Suprapubic skin (tissue), 4 donors: ENCODE measurements at places on chromosomes 13 and 19.

DNA sequence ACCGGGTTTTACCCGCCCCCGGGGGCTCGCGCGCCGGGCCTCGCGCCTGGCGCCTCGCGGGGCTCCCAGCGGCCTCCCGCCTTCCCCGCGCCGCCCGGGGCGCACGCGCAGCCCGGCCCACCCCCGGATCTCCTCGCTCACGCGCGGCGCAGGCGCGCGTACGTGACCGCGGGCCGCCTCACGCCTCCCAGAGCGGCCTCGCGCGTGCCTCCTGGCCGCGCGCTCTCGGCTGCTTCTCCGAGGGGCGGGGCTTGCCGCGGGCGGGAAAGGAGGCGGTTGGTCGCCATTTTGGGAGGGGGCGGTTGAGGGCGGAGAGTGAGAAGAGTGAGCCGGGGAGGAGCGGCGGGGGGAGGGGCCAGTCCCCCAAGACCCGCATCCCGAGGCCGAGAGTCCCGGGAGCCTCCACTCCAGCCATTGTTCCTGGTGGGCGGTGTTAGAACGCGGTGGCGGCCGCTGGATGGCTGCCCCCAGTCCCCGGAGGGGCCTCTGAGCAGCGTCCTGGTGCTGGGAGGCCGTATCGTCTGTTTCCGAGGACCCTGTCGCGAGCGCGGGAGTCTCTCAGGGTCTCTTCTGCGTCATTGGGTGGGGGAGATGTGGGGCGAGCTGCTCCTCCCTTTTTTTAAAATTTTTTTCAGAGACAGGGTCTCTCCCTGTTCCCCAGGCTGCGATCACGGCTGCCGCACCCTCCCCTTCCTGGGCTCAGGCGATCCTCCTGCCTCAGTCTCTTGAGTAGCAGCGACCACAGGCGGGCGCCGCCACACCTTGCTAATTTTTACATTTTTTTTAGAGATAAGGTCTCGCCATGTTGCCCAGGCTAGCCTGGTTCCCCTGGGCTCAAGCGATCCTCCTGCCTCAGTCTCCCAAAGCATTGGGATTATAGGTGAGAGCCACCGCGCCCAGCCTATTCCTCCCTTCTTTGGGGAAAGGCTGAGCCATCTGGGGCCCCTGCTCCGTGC lies at the start of gene ZNF541:
TSS of gene ZNF541 (minus strand) at position 78 of the 956 bp plus-strand sequence. CDS start 17,292 bp downstream, outside the sequence.
- H3K4me1 ChIP-seq = peaks cover 7% of the 10 kb centered on the region
- no peak within 1 kb of the TSS for H3K27ac ChIP-seq
- no peaks in the 10 kb centered on the region for H3K27me3 ChIP-seq
- no peaks in the 10 kb centered on the region for H3K36me3 ChIP-seq

DNA sequence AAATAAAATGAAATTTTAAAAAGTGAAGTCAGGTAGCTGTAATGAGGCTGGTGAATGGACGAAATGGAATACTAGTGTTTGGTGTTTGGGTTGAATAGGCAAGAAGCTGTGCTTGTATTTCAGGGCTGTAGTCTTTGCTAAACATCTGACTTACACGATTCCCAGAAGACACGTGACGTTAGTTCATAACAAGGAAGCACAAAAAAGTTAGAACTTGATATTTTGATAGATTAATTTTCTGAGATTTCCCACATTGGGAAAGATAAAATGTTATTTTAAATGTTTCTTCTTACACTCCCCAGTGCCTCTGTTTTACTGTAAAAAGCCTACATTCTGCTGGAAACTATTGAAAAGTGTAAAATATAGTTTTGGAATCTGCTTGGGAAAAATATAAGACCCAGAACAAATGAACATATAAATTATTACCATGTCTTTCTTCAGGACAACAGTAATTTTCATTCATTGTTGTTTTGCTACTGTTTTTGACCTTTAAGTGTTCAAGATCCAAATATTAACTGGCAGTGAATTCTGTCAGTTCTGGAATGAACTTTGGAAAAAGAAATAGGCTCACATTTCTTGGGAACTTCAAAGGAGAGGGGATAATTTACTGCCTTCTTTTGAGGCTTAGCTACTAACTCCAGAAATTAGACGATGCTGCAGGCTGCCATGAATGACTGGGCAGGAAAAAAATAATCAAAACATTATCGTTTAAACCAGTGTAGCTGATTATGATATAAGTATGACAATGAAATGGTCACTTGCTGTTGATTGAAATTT lies 241.3 kb downstream of the SLITRK6 start:
- no peak overlapping the region for H3K4me3 ChIP-seq
- no peaks in the 10 kb centered on the region for H3K27me3 ChIP-seq
- no peak for DNase-seq
- H3K27ac ChIP-seq = no peak overlapping the region

DNA sequence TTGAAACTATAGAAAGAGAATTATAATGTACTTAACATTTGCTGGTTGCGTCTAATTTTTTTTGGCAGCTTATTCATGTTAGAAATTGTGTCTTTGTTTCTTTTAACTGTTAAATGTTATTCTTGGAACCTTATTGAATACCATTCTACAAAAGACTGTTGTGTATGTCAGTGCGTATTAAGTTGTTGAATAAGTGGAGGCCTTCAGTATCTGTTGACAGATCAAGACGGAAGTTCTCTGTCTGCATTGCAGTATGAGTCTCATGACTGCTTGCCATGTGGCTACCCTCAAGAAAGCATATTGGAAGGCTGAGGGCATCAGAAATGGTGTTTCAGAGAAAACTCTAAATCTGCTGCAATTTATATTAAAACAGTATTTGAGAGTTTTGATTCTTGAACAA lies 8.5 kb downstream of the UBA2 start:
- no peak overlapping the region for H3K27ac ChIP-seq
- H3K4me3 ChIP-seq = no peak overlapping the region
- H3K27me3 ChIP-seq = no peaks in the 10 kb centered on the region
- DNase-seq = no peak

- peaks cover 5% of the 10 kb centered on the region for H3K27me3 ChIP-seq
- no peak overlapping the region for H3K4me3 ChIP-seq
- no peaks in the 10 kb centered on the region for H3K4me1 ChIP-seq
- no peak for DNase-seq
- no peaks in the 10 kb centered on the region for H3K36me3 ChIP-seq
Observed at GRCh38 chr19:524062-524674, 7.4 kb upstream of the CDC34 start.

- H3K4me1 ChIP-seq = no peaks in the 10 kb centered on the region
- no peak for DNase-seq
- H3K27me3 ChIP-seq = peaks cover 2% of the 10 kb centered on the region
- no peak overlapping the region for H3K4me3 ChIP-seq
- H3K27ac ChIP-seq = no peak overlapping the region
Observed at GRCh38 chr13:100755891-100756290, 81.3 kb upstream of the TMTC4 start.

DNA sequence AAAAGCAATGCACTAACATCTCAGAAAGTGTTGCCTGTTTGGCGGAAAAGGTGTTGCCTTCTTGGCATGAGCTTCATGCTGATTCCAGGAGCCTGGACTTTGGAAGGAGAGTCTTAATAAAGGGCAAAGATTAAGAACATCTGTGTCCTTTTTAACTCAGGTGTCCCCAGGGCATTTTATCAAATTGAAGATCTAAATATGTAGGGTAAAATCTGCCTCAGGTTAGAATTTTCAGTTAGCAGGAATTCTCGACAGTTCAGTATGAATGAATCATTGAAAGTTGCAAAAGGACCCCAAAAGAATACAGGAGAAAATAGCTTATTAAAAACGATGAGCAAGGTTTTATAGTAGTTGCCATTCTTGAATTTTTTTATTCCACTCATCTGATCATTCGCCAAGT lies 325.2 kb downstream of the SUCLA2 start:
- no peaks in the 10 kb centered on the region for H3K27me3 ChIP-seq
- H3K4me1 ChIP-seq = peaks cover 13% of the 10 kb centered on the region
- no peak overlapping the region for H3K4me3 ChIP-seq

GRCh38 chr19:8648240-8648639 lies 17.8 kb downstream of the NFILZ start:
- H3K27me3 ChIP-seq = peaks cover 11% of the 10 kb centered on the region
- no peaks in the 10 kb centered on the region for H3K4me1 ChIP-seq
- no peak overlapping the region for H3K27ac ChIP-seq
- no peaks in the 10 kb centered on the region for H3K36me3 ChIP-seq

- H3K4me1 ChIP-seq = no peaks in the 10 kb centered on the region
- no peak for DNase-seq
- no peaks in the 10 kb centered on the region for H3K27me3 ChIP-seq
- no peak overlapping the region for H3K4me3 ChIP-seq
Observed at GRCh38 chr13:93345770-93346169, 119.2 kb downstream of the GPC6 start.
